ENCODE measurements at places on chromosomes 5 and 9.

- peak; percentile 45 for DNase-seq
These were observed 8.4 kb upstream of the IL6ST start for GRCh38 chr5:56003179-56003578.

DNA sequence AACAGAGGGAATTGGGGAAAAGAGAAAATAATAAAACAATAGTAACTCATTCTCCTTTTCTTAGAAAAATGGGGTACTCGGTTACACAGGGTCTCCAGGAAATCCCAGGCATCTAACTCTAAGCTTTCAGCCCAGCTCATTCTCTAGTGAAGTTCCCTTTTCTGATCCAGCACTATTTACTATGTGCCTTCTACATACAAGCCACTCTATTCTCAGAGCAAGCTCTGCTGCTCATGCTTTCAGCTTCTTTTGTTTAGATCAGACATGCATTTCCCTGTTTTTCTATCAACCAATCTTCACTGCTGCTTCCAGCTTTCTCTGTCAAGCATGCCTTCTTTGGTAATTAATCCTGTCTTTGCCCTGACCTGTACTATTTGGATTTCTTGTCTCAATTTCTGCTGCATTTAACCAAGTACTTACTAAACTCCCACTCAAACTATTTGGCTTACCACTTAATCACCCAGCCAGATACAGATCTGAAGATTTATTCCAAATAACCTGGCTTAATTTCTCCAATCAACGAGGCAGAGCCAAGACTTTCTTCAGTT lies 25.3 kb downstream of the OSMR start:
- DNase-seq: no peak

GRCh38 chr5:20114526-20114925 lies 126.5 kb upstream of the CDH18 start:
- no peak for DNase-seq

DNA sequence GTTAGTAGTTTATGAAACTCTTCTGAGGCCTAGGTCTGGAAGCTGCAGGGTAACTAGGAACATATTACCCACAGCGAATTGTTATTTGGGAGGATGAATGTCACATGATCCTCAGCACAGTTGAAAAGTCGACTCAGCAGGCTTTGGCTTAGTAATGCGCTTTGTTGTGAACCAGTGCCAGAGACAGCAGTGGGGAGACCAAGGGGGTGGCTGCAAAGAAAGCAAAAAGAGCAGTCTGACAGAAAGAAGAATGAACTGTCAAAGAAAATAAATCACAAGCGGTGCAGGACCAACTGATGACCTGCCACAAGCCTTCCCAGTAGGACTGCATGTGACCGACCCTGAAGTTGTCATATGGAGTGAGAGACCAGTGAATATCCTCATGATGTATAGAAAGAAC lies 170.0 kb downstream of the CCDC171 start:
- no peak for DNase-seq

DNA sequence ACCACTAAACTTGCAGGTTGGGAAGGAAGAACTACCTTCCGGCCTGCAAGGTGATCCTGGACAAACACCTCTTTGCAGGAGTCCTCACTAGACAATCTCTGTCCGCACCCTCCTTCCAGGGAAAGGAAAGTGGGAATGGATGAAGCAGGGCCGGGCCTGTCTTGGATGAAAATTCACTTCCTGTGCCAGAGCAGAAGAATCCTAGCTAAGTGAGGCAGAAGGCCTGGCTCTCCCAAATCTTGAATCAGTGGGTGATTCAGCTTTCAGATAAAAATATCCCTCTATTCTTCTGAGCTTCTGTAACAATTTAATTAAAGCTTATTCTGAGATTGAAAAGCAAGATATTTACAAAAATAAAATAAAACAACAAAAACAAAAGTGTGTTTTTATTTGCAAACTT lies 281.9 kb upstream of the TLE4 start:
- DNase-seq: no peak

GRCh38 chr9:133769511-133770075 lies 31.4 kb upstream of the SARDH start:
- no peak for DNase-seq

- DNase-seq: no peak
These were observed 2.6 kb upstream of the CPEB4 start for GRCh38 chr5:173885475-173886010.

DNA sequence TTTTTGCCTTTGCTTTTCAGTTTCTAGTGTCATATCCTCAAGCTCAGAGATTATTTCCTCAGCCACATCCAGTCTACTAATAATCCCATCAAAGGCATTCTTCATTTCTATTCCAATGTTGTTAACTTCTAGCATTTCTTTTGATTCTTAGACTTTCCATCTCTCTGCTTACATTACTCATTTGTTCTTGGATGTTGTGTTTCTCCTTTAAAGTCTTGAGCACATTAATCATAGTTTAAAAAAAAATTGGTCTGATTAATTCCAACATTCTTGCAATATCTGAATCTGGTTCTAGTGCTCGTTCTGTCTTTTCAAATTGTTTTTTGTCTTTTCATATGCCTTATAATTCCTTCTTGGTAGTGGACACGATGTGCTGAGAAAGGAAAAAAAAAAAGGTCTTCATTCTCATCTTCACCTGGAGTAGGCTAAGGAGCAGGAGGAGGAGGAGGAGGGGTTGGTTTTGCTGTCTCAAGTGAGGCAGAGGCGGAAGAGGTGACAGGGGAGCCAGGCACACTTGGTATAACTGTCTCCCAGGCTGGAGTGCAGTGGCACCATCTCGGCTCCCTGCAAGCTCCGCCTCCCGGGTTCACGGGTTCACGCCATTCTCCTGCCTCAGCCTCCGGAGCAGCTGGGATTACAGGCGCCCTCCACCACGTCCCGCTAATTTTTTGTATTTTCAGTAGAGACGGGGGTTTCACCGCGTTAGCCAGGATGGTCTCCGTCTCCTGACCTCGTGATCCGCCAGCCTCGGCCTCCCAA lies 16.3 kb downstream of the PRXL2C start:
- no peak for DNase-seq

GRCh38 chr9:129270903-129271431 lies 92.9 kb upstream of the IER5L start:
- DNase-seq: no peak

GRCh38 chr5:135740475-135740874 lies 94.0 kb upstream of the SLC25A48 start:
- no peak for DNase-seq

GRCh38 chr9:86054695-86055094 lies 44.7 kb downstream of the GOLM1 start:
- no peak for DNase-seq

DNA sequence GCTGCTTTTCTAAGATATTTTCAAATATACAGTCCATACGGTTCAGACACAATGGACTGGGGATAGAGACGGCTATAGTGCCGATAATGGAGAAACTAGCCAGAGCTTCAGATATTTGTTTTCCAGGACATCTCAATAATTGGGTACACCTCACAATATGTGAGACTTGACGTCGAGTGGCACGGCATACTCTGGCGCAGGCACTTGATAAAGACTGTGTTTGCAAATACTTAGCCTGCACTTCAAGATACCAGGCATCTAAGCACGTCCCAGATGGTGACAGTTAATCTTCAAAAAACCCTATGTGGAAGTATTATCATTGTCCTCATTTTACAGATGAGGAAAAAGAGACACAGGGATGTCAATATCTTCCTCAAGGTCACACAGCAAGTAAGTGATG lies 48.5 kb downstream of the SEMA5A start:
- DNase-seq: no peak

GRCh38 chr5:172861461-172861860 lies 27.4 kb downstream of the ERGIC1 start:
- DNase-seq: no peak

DNA sequence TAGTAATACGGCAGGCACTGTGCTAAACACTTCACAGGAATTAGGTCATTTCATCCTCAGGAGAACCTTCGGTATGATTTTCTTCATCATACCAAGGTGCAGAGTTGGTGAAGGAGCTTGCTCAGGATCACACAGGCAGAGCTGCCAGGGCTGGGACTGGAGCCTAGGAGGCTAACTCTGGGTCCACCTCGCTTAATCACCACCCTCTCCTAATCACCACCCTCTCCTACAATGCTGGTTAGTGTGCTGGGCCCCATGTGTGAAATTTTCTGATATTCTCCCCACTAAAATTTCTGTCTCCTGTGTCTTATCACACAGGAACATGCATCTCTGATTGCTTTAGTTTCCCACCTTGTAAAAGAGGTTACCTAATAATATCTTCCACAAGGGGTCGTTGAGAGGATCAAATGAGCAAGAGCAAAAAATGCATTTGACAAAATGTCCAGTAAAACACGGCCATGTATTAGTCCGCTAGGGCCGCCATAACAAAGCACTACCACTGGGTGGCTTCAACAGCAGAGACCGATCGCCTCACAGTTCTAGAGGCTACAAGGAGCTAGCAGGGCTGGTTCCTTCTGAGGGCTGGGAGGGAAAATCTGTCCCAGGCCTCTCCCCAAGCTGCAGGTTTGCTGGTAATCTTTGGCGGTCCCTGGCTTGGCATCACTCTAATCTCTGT lies 128.2 kb upstream of the NFIB start:
- DNase-seq: no peak

DNA sequence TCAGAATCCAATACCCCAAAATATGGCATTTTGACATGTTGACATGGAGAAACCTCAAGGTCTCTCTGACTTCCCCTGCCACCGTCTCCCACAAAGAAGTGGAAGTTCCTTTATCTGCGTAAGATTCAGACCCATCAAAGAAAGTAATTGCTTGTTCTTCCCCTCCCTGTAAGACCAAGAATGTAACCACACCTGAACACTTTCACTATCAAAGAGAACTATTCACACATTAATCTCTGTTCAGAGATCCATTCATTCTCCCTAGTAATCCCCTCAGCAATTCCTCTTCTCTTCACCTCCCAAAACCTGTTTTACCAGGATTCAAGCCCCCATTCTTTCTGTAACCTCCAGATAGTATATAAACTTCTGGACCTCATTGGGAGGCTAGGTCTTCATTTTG lies 4.1 kb upstream of the SLC1A1 start:
- DNase-seq: no peak

- no peak for DNase-seq
These were observed 247.7 kb downstream of the PJA2 start for GRCh38 chr5:109161914-109162683.

DNA sequence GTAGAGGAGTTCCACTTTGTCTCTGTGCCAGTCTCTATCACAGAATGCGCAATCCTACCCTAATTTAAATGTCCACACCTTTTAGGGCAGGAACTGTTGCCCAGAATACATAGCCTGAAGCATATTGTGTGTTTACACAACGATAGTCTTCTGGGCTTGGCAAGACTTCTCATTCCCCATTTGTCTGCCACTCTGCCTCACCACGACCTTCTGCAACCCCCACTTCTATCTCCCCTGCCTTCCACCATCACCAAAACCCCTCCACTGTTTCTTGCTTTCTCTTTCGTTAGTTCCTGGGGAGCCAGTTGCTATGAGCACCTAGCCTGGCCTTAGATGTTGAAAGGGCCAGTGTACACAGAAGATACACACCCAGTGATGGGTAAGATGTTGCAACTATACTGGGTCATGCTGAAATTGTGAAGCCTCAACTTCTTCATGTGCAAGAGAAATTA lies 883 bp upstream of the RNF145 start:
- no peak for DNase-seq

GRCh38 chr9:136119883-136120393 lies 1.3 kb upstream of the TMEM250 start:
- DNase-seq: no peak

- DNase-seq: no peak
These were observed 27.4 kb upstream of the GCNT1 start for GRCh38 chr9:76431601-76432000.

- peak; percentile 11 for DNase-seq
These were observed 832 bp downstream of the LMBRD2 start for GRCh38 chr5:36150676-36151433.

DNA sequence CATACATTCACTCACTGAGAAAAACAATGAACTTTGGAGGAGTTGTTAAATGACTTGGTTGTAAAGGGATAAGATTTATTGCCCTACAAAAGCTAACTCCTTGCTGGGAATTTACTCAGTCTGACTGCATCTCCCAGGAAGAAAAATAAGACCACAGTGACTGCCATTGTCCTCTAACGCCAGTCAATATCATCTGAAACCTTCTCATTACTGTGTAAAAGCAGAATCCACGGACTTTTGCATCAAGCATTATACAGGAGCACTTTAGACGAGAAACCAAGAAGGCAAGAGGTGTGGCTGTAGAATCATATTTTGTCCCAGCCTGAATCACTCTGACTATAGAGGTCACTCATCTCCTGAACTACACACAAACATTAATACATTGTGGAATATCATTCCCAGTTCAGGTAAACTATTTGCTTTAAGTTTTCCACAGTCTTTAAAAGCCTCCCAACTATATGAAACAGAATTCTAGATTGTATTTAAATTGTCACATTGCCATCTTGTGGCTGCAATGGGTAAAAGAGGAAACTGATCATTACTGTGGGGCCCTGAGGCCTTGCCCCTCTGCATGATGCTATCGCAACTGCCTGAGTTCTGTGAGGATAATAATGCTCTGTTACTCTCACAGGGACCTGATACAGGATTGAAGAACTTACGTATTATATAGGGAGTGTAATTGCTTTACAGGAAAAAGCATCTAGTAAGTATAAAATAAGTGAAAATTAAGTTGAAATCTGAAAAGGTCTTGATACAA lies 142.9 kb downstream of the SLCO4C1 start:
- DNase-seq: no peak

DNA sequence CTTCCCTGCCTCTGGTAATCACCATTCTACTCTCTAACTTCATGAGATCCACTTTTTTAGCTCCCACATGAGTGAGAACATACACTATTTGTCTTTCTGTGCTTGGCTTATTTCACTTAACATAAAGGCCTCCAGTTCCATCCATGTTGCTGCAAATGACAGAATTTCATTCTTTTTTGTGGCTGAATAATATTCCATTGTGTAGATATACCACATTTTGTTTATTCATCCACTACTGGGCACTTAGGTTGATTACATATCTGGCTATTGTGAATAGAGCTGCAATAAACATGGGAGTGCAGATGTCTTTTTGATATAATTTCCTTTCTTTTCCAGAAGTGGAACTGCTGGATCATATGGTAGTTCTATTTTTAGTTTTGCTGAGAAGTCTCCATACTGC lies 28.7 kb downstream of the SHOC1 start:
- no peak for DNase-seq

DNA sequence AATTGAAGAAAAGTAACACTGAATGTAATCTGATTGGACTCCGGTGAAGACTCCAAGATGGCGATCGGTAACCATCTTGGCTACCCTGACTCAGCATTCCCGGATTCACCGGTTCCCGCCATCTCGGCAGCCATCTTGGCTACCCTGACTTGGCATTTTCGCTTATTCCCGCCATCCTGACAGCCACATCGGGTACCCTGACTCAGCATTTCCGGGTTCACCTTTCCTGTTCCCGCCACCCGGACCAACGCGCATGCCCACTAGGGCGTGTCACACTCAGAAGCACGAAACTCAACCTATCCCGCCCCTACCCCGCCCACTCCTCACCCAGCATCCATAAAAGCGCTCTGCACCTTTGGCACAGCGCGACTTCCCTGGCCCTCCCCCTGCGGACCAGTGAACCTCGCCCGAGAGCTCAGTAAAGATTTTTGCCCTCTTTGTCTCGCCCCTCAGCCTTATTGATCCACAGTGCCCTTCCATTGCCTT lies 17.2 kb downstream of the SPTLC1 start:
- no peak for DNase-seq
